ENCODE measurements at places on chromosomes 1 and 21.

DNA sequence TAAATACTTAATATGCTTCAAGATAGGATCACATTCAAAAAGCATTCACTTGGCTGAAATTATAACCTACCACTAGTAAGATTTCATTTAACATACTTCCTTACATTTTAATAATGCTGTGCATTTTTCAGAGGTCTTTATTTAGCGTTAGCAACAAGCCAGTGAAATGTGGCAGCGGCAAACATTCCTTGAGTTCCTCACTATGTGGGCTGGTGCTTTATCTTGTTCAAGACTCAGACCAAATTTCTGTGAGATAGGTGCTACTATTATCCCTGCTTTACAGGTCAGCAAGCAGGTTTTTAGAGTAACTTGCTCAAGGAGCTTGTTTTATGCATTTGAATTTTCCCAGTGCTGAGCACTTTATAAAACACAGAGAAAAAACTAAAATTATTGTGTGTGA is 132.7 kb downstream of the PLPPR4 start:
- no peak for DNase-seq

DNA sequence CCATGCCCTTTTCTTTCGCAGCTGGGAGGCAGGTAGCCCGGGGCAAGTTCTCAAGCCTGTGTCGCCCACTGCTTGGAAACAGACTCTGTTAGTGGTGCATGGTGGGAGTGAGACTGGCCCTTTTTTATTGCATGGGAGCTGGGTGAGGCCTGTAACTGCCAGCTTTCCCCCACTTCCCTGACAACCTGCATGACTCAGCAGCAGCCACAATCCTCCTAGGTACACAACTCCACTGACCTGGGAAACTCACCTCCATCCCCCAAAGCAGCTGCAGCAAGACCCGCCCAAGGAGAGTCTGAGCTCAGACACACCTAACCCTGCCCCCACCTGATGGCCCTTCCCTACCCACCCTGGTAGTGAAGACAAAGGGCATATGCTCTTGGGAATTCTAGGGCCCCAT is 25.8 kb downstream of the PIGP start:
- peak; percentile 64 for DNase-seq

GRCh38 chr1:9167638-9168037 is 38.7 kb upstream of the GPR157 start:
- no peak for DNase-seq

- DNase-seq = no peak
These were observed 75.8 kb downstream of the PCBP3 start for GRCh38 chr21:45719177-45719802.

- DNase-seq = no peak
These were observed 3.1 kb upstream of the CD2 start for GRCh38 chr1:116751146-116751545.

- DNase-seq = no peak
These were observed 14.1 kb downstream of the INTS3 start for GRCh38 chr1:153741986-153742385.

DNA sequence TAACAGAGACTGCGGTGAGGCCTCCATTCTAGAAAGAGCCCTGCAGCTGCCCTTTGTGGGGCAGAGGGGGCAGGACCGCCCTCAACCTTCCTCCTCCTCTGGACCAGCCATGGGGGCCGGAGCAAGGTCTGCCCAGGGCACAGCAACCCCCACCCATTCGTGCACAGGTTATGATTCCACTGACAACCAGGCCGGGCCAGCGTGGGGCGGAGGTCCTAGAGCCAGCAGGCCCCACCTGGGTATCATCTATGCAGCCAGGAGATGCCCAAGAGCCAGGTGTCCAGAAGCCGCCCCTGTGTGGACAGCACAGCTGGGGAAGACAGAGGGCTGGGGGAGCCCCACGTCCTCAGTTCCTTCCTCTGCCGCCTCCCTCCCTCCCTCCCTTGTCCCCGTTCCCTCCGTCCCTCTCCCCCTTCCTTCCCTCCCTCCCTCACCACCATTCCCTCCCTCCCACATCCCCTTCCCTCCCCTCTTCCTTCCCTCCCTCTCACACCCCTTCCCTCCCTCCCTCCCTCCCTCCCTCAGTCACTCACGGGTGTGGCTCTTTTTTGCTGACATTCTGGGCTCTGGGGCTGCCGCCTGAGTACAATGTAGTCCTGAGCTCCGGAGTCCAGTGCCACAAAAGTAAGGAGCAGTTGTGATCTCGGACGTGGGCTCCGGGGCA is 12.3 kb downstream of the RNF223 start:
- no peak for DNase-seq

- DNase-seq = no peak
These were observed 18.6 kb downstream of the OVAAL start for GRCh38 chr1:180577361-180577760.

DNA sequence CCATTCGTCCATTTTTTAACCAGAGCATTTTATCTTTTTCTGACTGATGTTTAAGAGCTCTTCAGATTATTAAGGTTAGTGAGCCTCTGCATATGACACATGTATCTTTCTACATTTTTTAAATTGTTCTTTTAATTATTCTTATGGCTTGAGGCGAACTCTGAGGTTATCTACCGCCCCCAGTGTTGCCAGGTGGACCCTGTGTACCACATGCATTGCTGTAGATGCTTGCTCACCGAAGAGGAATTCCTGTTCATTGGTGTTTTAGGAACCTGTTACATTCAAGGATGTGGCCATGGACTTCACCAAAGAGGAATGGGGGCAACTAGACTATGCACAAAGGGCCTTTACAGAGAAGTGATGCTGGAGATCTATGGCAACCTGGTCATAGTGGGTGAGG is 31.8 kb downstream of the ZNF684 start:
- DNase-seq = no peak

- DNase-seq = no peak
These were observed 50.7 kb upstream of the SPOCD1 start for GRCh38 chr1:31866450-31867032.

DNA sequence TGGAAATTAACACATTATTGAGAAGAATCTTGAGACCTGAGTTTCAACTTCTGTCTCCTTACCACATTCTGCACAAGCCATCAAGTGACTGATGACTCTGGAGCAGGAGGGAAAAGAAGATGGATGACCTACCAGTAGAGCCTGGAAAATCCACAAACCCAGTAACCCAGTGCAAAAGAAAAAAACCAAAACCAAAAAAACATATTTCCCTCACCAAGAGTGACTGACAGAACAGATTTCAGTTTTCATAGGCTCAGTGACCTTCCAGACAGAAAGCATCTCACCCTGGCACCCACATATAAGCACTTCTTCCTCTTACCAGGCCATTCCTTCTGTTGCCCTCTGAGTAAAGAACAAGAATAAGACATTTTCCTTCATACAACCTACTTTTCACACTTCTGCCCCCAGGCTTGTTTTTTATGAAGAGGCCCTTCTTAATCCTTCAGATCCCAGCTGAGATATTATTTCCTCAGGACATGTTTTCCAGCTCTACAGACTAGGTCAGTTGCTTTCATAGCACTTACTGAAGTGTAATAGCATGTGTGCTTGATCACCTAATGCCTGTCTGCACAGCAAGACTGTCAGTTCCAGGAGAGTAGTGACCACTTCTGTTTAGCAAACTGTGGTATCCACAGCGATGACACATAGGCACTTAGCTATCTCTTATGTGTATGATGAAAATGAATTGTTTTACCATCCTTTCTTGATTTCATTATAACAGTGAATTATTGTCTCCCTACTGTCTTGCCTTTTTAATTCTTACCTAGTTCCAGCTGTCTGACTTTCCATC is 4.0 kb downstream of the TSACC start:
- no peak for DNase-seq

- DNase-seq = peak; percentile 81
These were observed 33.6 kb downstream of the WLS start for GRCh38 chr1:68198752-68199151.

DNA sequence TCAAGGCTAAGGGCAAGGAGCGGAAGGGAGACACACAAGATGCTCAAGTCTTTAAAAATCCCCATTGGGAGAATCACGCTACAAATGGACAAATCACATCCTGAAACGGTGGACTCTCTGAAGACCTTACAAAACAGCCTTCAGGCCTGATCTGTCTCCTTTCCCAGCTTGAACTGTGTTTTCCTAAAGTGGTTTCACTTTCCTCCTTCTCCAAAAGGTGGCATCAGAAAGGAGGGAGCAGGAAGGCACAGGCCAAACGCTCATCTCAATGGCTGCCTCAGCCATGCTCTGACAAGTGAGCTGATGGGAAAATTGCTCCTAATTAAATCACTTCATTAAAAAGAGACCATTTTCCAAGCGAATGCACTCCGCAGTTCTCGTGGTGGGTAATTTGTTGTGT is 47.7 kb downstream of the UTP25 start:
- peak; percentile 61 for DNase-seq
